ENCODE measurements at places on chromosomes 5 and 9.

- peak; percentile 58 for DNase-seq
Observed at GRCh38 chr5:179974946-179975712, 67.4 kb upstream of the TBC1D9B start.

GRCh38 chr5:176793736-176794135 is 16.6 kb upstream of the UNC5A start:
- peak; percentile 72 for DNase-seq

- DNase-seq = peak; percentile 56
Observed at GRCh38 chr9:130138791-130139190, 33.4 kb upstream of the NCS1 start.

GRCh38 chr5:119315516-119315949 is 40.3 kb upstream of the TNFAIP8 start:
- DNase-seq = no peak

DNA sequence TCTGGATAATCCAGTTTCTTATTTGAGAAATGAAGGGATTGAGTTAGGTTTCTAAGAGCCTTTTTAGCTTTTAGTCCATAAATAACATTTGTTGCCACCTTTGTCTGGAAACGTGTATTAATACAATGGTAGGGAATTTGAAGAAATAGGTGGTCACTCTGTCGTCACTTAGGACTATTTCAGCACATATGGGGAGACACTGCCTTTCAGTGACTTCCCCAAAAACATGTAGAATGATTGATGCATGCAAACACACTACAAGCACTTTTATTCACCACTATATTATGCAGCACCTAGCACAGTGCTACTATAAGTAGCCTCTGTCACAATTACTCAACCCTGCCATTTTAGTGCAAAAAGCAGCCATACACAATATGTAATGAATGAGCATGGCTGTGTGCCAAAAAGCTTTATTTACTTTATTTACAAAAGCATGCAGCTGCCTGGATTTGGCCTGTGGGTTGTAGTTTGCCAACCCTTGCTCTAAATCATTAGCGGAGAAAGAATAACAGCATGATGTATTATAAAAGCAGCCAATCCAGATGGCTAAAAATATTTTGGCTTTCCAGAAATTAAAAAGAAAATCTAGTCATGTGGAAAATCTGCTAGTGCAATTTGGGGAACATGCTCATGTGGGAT is 154.2 kb upstream of the HMHB1 start:
- no peak for DNase-seq

DNA sequence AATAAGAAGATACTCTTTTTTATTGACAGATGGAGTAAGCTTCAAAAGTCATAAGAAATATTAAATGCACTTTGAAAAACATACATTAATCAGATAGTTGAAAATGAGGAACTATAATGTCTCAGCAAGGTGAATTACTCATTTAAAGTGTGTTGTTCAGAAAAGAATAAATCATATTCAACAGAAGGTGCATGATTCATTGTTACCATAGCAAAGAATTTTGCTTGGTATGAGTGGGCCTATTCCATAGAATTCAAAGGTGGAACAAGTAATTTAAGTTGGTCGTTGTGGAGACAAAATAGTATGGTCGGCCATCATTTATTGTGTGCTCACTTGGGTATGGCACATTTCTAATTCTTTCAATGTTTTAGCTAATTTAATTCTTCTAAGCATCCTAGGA is 1920.2 kb upstream of the CDH9 start:
- DNase-seq = no peak

DNA sequence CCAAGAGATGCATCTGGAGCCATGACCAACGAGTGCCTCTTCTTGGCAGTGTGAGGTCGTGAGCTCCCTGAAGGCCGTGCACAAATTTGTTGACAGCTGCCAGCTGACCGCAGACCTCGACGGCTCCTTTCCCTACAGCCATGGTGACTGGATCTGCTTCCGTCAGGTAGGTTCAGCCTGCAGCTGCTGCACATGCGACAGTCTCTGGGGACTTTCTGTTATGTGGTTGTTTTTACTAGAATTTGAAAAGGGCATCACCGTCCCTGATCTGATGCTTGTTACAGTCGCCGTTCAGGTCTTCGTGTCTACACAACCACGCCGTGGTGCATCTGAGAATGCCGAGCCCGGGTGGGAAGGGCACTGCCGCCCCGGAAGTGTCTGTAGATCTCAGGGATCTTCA is 36.5 kb upstream of the LRRC14B start:
- no peak for DNase-seq

DNA sequence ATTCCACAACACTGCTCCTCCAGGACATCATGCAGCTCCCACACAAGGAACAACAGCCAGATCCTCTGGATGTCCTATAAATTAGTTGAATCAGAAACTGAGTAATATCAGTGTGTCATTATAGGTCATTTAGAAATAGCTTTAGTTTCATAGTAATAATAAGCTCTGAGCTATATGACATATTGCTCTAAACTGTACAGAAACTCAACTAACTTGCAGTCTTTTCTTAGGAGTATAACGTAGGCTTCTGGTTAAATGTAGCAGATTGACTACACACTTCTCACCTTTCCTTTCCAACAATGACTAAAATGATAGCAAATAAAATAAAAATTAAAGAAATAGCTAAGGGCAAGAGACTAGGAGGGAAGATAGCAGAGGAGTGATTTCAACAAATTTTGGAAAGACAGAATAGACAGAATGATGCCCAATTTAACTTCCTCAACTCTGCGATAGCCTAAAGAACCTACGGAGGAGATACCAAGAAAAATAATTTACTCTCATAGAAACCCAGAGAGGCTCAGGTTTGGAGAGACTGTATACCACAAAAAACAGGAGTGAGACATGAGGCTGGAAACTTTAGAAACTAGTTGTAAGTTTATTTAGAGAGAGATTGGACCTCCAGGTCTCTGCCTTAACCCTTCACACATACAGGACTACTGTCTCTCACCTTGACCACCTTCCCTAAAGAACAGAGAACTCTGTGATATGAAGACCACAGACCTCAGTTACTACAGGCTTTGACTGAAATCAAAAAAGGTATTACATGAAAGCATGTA is 193.7 kb downstream of the TSSK1B start:
- no peak for DNase-seq

DNA sequence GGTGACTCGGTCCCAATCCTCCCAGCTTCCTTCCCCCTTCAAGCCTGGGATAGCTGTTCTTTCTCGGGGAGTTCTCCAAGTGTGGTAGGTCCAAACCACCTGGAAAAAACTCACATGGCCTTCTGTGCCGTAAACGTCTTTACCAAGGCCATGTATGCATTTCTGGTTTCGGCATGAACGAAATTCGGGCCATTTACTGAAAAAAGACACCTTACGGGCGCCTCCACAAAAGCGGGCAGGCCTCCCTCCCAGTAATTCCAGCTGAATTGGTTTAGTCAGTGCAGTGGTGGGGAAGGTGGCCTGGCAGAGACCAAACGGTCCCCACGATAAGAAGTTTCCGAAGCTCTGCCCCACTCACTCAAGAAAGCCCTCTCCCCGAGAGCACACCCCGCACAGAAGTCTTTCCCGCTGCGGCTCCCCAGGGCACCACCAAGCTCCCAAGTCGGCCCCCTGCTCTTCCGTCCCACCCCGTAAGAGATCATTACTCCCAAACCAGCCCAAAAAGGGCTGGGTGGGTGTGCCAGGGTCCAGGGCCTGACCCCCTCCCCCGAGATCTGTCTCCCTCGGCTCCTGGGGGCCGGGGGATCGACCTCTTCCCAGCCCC is 86.3 kb upstream of the MELK start:
- DNase-seq = peak; percentile 43

DNA sequence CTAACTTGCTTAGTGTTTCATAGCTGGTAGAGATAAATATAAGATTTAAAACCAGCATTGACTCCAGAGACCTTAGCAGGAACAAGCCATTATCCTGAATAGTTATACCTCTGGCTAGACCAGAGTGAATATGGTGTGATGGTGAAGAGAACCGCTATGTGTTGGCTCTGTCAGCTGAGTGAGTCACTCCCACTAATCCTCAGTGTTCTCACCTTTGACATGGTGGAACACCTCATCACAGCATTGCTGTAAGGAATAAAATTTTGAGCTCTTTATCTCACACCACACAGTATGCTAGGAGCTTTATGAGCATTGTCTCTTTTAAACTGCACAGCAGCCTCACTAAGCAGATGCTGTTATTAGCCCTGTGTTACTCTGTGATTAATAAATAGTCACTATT is 90.7 kb upstream of the DHFR start:
- no peak for DNase-seq

- DNase-seq = no peak
Observed at GRCh38 chr5:101370181-101370580, 467.1 kb upstream of the ST8SIA4 start.

DNA sequence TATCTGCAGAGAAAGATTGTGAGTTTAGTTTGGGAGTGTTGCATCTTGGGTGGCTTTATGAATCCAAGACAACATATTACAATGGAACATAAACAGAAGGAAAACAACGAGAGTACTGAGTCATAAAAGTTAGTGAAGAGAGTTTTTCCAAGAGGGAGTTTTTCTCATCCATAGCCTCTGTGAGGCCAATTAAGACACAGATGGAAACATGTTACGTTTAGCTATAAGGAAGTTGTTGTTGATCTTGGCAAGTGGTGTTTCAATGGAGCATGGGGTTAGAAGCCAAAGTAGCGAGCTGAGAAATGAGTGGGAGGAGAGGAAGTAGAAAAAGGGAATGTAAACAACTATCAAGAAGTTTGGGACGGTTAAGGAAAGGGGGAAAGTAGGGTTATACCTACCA is 53.3 kb upstream of the SPATA31D4 start:
- DNase-seq = no peak

- no peak for DNase-seq
Observed at GRCh38 chr9:135083831-135084230, 3.6 kb upstream of the OLFM1 start.

DNA sequence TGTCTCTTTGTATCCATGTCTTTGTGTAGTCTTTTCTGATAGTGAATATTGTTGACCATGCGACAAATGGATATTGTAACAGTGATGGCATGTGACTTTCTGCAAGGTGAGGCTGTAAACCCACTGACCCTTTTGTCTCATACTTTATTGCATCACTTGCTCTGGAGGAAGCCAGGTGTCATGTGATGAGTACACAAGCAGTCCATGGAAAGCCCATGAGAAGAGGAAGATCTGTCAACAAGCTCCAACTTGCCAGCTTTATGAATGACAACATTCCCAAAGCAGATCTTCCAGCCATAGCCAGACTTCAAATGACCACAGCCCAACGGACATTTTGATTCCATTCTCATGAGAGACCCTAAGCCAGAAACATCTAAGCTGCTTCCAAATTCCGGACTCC is 450.1 kb upstream of the ACTBL2 start:
- no peak for DNase-seq

GRCh38 chr9:137168904-137169856 is 671 bp downstream of the LRRC26 start:
- DNase-seq = peak; percentile 67

Data from cerebellar cortex (tissue), 1 donor.